ENCODE measurements at places on chromosomes 11 and 22.

DNA sequence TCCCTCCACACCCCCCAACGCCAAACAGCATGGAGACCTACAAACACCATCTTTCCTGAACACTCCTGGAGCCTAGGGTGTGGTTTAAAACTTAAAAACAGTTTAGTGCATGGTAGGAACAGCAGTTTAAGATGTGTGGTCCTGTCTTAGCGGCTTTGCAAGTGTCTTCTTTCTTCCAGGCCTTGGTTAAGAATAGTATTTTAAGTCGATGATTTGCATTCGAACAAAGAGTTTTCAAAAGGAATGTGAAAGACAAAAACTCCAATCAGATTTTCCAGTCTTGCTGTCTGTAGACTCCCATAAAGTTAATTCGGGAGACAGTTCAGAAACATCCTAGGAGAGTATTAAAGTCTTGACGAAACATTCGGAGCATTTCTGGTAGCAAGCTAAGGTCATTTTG lies 3.7 kb downstream of the FGF4 start:
- DNase-seq = no peak

DNA sequence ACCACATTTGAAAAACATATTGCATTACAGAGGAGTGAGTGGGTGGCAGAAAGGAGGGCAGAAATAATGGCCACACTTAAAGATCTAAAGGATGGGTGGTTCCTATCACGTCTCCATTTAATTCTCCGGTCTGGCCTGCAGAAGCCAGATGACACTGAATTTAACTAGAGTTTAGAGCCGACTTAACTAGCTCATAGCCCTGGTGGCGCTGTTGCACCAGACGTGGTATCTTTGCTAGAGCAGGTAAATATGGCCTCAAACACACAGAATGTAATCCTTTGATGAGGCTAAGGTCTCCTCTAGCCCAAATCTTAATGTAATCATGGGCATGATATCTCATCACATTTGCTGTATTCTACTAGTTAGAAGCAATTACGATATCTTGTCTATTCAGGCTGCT lies 51.5 kb upstream of the GAL start:
- peak; percentile 24 for DNase-seq

GRCh38 chr11:20865161-20865560 lies 195.8 kb downstream of the NELL1 start:
- DNase-seq = no peak

DNA sequence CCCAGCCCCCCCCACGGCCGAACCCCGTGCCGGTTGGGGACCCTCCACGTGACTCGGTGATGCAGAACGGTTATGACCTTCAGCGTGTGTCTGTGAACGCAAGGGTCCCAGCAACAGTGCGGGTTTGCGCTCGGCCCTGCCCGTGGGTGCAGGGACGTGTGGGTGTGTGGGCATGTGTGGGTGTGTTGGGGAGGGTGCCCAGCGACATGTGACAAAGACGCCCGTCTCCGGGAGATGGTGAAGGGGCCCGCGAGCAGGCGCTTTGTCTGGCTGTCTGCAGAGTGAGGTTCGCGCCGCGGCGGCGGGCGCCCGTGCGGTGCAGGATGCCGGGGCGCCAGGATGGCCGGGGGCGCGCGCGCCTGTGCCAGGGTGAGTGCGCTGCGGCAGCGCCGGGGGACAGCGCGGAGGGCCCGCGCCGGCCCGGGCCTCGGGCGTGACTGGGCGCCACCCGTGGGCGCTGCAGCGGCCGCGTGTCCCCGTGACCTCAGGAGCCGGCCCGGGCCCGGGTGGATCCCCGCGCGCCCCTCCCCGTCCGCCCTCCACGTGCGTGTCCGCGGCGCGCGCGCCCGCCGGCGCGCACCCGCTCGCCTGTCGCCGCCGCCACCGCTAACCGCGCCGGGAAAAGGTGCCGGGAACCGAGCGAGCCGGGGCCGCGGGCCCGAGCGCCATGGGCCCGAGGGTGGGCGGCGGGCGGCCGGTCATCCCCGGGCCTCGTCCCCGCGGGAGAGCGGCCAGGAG lies at the start of gene LRFN4:
TSS of gene LRFN4 (plus strand) at position 569 of the 738 bp plus-strand sequence. CDS start 681 bp downstream, outside the sequence.
- peak; percentile 56 for DNase-seq

DNA sequence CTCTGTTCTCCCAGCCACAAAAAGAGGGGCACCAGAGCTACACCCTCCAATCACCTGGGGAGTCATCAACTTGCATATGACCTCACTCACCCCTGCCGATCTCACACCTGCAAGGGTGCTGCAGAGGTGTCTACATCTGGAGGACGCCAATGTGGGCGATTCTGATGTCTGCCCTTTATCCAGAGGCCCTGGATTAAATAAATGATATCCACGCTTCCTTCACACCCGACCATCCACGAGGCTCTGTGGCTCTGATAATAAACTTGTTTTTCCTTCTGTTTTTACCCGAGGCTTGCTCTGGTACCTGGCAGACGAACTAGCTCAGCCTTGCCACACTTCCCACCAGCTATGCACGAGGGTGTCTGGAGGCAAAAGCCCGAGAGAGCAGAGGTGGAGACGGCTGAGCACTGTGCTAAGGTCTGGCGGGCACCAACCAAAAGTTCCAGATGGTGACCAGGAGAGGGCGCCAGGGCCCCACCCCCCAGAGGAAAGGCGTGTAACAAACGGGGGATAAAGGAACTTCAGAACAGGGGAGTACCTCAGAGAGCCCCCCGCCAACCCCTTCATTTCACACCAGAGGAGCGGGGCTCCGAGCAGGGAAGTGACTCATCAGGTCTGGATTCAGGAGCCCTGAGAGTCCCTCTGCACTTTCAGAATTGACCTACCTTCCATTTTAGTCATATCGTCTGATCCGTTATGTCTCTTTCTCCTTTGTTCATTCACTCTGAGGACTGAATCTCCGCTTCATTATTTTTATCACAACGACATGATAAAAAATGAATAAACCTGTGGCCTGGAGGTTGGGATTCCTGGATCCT lies 13.5 kb downstream of the SCN3B start:
- DNase-seq = peak; percentile 63

GRCh38 chr11:108177570-108177969 lies 44.9 kb downstream of the NPAT start:
- no peak for DNase-seq

Measured in NCI-H1105 (cell line).